ENCODE measurements at places on chromosomes 7 and 10.

- DNase-seq = no peak
Observed at GRCh38 chr10:17290226-17290625, 62.2 kb downstream of the VIM start.

DNA sequence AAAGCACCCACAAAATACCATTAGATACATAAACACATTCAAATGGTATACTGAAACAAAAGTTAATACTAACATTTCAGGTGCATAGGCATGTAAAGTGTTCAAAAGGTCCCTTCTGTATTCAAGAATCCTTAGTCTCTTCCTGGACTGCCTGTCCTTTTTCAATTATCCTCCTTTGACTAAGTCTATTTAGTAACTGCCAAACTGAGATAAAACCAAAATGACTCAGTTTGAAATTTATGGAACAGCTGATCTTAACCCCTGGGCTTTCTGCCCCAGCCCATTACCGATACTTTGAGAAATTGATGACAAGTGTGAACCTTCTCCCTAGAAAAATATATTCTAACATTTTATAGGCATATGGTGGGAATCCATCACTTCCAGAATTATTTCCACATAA lies 5.4 kb downstream of the EPC1 start:
- DNase-seq = no peak

GRCh38 chr7:155761162-155761561 lies 51.1 kb downstream of the SHH start:
- no peak for DNase-seq

DNA sequence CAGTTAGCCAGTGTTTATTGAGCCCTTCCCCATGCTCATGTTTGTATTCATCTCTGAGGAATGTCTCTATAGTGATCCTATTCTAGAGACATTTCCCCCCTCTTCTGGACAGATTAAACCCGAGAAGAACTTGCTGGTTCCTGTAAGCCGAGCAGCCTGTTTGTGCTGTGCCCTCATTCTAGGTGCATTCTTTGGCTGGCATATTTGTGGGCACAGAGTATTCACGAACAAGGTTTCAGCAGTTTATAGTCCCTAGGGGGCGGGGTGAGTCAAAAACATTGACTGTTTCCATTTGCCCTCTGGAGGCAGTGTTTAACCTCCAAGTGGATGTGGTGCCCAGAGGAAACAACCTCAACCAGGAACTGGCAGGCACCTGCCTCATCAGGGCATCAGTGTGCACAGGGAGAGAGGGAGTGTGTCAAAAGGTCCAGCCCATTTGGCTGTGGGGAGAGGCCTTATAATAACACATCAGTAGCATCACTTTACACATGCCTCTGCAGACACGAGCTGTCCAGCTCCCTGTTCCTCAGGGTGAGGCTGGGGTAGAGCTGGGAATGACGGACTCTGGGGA lies 273.3 kb upstream of the LRGUK start:
- DNase-seq = peak; percentile 75

GRCh38 chr7:41544241-41544640 lies 158.6 kb downstream of the INHBA start:
- no peak for DNase-seq

- no peak for DNase-seq
Observed at GRCh38 chr10:48779546-48780152, 95.0 kb downstream of the WDFY4 start.
